ENCODE measurements at places on chromosomes 5 and 9.

DNA sequence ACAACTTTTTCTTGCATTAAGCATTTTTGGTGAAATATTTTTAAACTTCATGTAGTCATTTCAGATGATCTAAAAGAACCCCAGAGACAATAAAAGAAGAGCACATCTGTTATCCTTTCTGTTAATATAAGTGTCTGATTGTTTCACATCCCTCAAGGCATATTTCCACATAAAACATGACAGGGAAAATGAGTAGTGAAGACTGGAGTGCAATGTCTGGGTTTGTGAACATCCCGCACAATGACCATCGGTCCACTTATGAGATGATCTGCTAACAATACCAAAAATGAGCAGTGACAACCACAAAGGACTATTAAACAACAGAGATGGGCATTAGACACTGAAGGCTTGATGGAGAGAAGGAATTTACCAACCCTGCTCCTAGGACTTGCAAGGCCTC lies 209.1 kb downstream of the NR2F1-AS1 start:
- DNase-seq, result no peak

DNA sequence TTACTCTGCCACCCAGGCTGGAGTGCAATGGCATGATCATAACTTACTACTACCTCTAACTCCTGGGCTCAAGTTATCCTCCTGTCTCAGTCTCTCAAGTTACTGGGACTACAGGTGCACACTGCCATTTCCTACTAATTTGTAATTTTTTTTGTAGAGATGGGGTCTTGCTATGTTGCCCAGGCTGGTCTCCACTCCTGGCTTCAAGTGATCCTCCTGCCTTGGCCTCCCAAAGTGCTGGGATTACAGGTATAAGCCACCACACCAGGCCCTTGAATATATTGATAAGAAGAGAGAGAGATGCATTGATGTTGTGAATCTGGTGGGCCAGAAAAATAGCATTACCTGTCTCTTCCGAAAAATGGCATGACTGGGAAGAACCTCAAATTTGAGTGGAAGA lies 21.0 kb upstream of the RCL1 start:
- no peak for DNase-seq

DNA sequence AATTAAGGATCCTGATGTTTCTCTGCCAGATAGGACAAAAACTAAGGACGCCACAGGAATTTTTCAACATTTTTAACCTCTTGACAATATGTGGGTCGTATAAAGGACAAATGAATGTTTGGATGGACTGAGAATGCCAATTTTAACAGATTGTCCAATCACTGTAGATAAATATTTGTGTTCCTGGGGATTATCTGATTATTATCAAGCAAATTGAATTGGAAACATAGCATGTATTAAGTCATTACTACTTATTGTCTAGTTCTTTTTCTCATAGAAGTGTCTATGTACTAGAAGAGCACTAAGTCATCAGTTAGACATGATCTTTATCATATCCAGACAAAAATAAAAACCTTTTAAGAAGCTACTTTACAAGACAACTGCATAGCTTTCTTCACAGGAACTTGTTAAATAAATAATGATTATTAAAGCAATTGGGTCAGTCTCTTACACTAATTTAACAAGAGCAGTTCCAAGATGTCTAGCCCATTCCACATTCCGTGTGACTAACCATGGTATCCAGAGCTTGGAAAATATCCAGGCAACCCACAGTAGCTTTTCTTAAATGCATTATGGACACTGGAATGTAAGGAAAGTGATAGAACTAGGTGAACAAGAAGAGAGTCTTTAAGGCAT lies 127.5 kb upstream of the CDKN2B start:
- no peak for DNase-seq

- DNase-seq, result no peak
These were observed 420.8 kb upstream of the IRX4 start for GRCh38 chr5:2303431-2304100.

- no peak for DNase-seq
These were observed 55.7 kb downstream of the HSD17B3 start for GRCh38 chr9:96246267-96246671.

DNA sequence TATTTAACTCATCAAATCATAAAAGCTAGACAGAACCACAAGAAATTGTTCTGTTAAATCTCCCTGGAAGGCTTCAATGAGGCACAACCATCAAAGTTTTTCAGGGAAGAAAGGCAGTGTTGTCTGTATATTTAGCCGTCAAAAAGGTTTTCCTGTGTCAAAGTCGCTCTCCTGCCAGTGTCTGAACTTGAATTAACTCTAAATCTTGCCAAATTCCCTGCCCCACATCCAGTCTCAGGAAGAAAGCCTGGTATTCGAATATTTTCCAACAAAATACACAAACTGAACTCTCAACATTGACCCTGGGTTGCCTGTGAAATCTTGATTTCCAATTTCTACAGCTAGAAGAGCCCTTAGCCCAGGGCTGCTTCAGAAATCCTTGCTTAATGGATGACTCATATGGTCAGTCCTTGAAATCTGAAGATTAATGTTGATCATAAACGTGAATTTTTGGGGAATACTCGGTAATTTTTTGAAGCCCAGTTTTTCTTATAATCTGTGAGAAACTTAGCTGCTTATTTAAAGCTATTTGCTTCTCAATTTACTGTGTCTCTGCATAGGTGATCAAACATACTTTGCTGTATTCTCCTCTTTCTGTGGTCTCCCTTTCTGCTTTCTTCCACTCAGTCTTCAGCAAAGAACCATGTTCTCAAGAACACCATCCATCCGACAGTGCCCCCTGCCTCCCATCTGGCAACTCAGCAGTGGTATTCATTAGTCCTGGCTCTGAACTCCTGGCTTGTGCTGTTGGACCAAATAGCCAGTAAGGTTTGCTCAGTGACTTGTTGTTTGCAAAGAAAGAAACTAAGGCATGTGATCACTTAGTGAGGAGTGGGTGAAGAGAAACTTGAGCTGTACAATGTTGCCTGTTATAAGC lies 58.9 kb downstream of the NREP start:
- DNase-seq, result no peak

DNA sequence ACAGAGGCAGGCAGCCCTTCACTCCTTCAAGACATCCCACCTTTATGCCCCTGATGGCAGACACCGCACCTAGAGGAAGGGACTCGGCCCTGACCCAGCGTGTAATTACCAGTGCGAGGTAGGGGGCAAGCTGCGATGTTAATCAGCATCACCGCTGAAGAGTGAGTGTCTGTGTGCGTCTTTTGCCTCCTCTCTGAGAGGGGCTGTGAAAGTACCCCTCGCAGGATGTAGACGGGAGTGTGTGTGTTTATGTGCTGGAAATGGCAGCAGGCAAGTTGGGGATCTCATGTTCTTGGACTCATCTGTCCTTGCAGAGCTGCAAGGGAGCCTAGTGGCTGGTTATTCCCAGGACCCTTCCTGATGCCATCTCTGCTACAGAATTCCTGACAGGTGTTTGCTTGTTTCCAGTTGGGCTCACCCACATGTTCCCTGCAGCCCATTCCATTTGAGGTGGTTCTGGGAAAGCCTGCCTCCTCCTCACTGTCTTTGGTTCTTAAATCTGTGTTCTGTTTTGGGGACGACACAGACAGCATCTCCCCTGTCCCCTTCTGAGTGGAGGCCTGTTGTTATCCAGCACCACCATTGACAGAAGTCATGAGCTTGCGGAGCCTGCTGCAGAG lies 70.5 kb downstream of the ZNF618 start:
- DNase-seq, result no peak

DNA sequence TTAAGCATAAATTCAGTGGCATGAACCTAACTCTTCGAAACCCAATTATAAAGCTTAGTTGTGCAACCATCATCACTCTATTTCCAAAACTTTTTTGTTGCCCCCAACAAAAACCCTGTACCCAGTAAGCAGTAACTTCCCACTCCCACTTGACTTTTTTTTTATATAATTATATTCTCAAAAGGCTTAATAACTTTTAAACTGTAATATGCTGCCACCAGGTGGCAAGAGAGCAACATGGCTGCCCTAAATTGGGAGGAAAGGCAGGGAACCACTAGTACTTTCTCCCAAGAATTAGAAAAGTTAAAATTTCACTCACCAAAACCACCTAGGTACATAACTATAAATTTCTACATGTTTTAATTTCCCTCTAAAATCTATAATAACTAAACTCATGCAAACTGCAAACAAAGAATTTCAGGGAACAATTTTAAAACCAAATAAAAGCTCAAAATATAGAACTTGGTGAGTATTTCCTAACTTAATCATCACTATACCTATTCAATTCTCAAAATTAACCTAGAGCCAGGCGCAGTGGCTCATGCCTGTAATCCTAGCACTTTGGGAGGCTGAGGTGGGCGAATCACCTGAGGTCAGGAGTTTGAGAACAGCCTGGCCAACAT lies 50.2 kb upstream of the RNF38 start:
- DNase-seq, result no peak

- DNase-seq, result no peak
These were observed 65.2 kb downstream of the RETREG1 start for GRCh38 chr5:16551628-16552027.

- no peak for DNase-seq
These were observed 299.1 kb upstream of the PRR16 start for GRCh38 chr5:120164986-120165385.

DNA sequence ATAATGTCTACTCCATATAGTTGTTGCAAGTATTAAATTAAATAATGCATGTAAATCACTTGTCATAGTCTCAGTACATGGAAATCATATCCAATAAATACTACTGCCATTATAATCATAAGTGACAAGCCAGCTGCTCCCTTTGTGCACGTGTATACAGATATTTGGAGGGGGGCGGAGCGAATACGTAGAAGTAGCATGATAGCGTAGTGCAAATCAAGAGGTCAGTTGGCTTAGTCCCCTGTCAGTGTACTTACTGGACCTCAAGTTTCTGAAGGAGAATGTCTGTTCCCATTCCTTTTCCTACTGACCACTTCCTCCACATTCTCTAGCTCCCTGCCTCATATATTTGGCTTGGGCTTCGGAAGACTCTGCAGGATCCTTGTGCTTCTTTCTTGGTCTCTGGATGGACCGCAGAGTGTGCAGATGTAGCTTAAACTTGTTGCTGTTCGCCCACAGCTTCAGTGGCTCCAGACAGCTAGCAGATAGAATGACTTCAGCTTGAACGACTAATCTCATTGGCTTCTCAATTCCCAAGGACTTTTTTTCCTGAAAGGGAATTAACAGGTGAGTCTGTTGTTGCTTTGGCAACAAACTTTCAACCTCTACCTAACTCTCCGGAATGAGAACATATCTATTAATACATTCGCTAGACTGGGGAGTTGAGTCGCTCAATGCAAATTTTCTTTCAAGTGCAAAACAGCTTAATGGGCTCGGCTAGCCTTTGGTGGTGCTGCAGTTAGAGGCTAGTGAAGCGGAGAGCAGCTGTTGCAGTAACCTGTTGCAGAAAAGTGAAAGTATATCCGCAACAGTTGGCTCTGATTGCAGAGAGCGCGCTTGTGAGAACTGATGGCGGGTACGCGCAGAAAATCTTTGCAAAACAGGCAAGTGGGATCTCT lies at the start of gene PCDHB1:
TSS of gene PCDHB1 (plus strand) at position 753 of the 899 bp plus-strand sequence. CDS start at position 850, 97 bp downstream.
- DNase-seq, result no peak

DNA sequence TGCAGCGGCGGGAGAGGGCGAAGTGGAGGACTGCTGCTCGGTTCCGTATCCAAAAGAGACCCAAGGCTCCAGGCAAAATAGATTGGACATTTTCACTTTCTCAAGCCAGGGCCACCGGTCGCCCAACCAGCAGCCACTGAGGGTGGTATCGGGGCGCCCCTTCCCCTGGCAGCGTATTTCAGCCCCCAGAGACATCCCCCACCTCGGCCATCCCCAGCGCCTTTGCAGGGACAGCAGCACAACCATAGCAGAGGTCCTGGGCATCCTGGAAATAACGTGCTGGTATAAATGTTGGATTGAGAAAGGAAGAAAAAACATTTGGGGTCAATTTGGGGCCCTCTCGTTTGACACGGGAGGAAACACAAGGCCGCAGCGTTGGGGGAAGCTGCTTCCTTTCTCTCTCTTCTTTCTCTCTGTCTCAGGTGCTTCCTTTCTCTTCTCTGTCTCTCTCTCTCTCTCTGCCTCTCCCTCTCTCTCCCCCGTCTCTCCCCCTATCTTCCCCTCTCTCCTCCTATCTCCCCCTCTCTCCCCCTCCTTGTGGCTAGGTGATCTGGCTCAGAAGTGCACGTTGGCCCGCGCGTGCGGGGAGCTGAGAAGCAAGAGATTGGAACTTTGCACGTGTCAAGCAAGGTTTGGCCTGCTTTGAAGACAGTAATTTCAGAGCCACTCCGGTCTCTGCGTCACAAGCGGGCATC lies 624 bp upstream of the RETREG1 start:
- no peak for DNase-seq

DNA sequence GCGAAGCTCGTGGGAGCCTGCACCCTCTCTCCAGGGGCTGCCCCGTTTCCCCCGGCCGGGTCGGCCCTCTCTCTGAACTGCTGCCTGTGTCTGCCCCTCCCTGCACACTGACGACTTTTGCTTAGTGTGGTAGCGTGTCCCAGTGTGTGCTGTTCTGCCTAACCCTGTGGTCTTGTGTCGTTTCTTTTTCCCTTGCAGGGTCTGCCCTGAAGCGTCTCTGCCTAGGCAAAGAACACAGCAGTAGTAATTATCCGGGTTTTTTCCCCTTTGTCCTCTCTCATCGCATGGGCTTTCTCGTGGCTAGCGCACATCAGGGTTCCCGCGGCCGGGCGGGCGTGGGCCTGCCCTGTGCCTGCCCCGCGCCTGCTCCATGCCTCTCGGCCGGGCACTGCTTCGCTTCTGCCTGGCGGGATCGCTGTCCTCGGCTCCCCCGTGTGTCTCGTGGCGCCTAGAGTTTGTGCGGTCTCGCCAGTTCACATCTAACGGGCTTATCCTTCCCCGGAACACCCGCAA lies 122.7 kb downstream of the WNK2 start:
- DNase-seq, result no peak

DNA sequence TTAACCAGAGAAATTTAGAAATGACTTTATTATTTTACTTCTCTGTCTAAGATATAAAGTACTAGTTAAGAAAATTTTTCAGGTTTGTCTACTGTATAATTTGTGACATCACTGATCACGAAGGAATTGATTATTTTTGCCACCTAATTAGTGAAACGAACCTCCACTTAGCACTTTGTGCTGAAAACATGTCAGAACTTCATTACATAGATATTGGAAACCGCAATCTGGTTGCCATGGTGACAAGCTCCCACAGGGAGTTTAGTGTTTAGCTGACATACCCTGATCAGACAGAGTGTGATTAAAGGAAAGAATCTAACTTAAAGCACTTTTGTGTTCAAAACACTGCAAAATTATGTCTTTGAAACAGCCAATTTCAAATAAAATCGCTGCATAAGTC lies 668.4 kb upstream of the CCNG1 start:
- no peak for DNase-seq
